LHCN-M2 (cell line): ENCODE measurements at places on chromosomes 3 and 15. TPM values are rescaled to one million over a fixed set of nuclear protein-coding genes. Genes with fewer than 3 reads are reported as not detected.

The POPDC2 gene
- 1.1 TPM in 1 of 2 replicates, not detected in the other for total RNA-seq

DNA sequence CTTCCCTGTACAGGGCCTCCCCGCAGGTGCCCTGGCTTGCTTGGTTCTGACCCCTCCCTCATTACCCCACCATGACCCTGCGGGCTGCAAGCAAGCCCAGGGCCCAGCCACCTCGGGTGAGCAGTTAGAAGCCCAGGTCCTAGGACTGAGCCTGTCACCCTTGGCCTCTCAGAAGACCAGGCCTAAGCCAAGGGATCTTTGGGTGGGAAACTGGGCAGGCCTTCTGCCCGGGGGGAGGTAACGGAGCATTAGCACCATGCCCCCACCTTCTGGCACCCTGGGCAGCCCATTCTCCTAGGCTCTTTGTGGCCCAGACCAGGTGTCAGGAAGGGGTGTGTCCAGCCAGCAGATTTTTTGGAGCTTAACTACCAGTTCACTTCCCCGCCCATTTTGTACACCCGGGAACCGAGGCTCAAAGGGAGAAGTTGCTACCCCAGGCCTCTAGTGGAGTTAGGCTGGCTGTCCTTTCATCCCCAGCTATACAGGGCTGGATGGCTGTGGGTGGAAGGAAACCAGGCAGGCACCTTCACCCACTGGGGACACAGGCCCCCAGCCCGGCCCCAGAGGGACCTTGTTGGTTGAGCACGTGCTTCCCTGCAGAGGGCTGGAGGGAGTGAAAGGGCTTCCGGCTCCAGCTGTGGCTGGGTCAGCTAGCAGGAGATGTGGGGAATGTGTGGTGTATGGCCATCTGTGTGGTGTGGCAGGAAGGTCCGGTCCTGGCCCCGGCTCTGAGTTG is 1.4 kb downstream of the CSK start:
- peak; percentile 31 for DNase-seq

- DNase-seq: no peak
These were observed 160.6 kb downstream of the RPLP1 start for GRCh38 chr15:69613182-69613581.

- DNase-seq: peak; percentile 38
These were observed 128.4 kb downstream of the IGF1R start for GRCh38 chr15:98776607-98777281.

- no peak for DNase-seq
These were observed 43.6 kb downstream of the RBPMS2 start for GRCh38 chr15:64731805-64732151.
